ENCODE measurements at places on chromosomes 2 and 18.

DNA sequence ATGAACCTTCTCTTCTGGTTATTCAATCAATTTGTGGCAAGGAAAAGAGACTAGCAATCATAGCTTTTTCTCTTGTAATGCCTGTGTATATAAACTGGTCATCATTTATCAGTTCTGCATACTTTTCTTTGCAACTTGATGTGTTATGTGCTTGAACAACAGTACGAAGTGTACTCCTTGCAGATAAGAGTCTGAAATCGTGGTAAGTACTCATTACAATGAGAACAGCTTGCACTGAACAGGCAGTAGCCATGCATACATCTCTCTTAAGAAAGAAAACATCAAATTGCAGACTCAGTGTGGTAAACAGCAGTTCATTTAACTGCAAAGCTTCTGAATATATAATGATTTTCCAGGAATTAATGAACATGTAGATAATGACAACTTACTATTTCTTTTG lies 64.3 kb downstream of the GREB1L start:
- DNase-seq, result no peak

GRCh38 chr2:186575302-186575701 lies 14.6 kb upstream of the ITGAV start:
- no peak for DNase-seq

DNA sequence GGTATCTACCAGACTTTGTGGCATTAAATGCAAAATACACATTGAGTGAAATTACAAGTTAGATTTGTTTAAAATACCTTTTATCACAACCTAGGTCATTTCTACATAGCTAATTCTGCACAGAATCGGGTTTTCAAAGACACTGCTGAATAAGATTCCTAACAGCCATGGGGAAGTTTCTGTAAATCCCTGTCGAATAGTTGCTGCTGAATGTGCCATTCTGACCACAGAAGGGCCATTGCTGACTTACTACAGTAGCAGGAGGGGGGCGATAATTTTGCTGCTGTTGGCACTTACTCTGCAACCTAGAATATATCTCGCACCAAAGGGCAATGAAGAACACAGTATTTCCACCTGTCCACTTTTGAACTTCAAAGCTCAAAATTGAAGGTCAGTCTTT lies 232.8 kb downstream of the TCF4 start:
- DNase-seq, result no peak

DNA sequence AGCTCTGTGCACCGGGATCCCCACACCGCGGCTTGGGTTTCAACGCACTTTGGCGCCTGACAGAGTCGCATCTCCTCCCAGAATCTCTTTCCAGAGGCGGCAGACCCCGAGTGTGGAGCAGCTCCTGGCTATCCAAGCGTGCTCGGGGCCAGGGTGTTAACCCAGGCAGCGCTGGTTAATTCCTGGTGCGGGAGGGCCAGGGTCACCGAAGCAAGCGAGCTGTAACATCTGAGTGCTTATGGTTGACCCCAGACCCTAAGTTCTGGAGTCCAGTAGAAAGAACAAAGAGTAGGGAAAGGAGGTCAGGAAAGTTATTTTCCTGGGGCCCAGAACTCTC lies 566 bp upstream of the OSR1 start:
- no peak for DNase-seq

DNA sequence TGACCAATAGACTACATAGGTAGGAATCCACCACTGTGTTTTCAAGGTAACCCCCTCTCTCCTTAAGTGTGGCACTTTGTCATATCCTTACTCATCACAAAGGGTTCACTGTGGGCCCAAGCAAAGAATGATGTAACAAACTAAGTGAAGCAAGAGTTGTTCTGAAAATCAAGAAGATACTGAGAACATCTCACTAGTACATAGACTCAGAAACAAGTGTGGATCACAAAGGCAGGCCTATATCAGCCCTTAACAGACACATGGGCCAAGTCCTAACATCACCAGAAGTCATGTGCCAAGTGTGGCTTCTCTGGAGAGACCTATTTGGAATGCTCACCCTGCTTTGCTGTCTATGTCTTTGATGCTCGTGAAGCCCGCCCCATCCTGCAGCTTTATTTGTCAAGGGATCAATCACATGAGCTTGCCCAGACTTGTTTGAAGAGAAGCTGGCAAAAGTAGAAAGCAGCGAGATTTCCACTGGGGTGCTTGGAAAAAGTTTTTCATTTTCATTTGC lies 131.2 kb upstream of the TTC39C start:
- no peak for DNase-seq

DNA sequence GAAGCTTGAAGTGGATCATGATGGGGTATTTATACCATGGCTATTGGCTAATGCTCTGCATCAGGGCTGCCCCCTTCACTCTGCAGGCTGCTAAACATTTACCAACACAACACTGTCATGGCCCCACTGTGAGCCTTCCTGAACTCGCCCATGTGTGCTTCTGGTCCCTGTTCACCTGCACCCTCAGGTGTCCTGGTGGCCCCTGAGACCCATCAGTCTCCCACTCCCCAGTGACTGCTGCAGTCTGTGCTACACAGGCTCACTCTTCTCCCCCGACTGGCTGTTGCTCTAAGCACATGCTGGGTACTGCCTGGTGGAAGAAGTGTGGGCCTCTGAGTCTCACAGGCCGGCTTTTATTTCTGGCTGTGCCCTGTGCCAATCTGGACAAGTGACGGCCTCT lies 183.0 kb upstream of the HS6ST1 start:
- no peak for DNase-seq

DNA sequence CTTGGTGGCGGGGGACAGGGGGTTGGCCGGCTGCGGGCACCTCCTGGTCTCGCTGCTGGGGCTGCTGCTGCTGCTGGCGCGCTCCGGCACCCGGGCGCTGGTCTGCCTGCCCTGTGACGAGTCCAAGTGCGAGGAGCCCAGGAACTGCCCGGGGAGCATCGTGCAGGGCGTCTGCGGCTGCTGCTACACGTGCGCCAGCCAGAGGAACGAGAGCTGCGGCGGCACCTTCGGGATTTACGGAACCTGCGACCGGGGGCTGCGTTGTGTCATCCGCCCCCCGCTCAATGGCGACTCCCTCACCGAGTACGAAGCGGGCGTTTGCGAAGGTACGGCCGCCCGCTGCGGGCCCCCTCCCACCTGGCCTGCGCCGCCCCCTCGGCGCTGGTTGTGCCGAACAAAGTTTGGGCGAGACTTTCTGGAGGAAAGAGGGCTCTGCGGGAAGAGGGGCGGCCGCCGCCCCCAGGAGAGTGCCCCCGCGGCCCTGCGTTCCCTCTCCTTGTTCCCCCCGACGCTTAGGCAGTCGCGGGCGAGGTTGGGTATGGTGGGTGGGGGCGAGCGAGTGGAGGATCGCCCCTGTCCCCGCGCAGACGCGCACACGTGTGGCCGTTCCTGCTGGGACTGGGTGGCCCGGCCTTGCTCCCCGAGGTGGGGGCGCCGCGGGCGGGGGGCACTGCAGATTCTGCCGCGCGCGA lies 866 bp downstream of the CRIM1 start:
- DNase-seq, result no peak

- no peak for DNase-seq
Observed at GRCh38 chr18:29188760-29189159, 1011.8 kb upstream of the CDH2 start.

DNA sequence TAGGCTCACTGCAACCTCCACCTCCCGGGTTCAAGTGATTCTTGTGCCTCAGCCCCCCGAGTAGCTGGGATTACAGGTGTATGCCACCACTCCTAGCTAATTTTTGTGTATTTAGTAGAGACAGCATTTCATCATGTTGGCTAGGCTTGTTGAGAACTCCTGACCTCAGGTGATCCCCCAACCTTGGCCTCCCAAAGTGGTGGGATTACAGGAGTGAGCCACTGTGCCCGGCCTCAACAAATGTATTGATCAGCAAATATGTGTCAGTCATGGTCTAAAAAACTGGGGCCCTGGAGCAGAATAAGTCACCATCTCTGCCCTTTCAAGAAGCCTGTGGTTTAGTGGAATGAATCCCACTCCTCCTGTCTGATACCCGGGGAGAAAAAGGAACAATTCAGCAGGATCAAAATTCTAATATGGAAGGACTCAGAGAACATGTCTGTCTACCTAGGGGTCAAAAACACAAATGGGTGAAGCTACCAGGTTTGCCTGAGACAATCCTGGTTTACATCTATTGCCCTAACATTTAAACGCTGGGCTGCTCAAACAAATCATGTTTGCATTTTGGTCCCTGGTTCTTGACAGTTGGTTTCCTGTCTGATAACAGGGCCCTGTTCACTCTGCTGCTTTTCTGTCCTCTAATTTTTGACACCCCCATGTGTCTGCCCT lies 21.6 kb downstream of the GCKR start:
- no peak for DNase-seq

DNA sequence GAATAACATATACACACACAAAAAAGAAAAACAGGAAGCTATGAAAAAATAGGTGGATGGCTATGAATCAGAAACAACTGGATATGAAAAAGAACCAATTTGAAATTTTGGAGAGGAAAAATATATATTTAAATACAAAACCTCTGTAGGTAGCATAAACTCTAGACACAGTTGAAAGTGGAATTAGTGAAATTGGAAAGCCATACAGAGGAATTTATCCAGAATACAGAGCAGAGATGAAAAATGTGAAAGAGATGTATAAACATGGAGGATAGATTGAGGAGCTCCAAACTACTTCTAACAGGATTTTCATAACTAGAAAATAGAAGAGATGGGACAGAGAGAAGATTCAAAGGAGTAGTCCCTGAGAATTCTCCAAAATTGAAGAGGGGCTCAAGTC lies 168.8 kb downstream of the SEPTIN10 start:
- no peak for DNase-seq

DNA sequence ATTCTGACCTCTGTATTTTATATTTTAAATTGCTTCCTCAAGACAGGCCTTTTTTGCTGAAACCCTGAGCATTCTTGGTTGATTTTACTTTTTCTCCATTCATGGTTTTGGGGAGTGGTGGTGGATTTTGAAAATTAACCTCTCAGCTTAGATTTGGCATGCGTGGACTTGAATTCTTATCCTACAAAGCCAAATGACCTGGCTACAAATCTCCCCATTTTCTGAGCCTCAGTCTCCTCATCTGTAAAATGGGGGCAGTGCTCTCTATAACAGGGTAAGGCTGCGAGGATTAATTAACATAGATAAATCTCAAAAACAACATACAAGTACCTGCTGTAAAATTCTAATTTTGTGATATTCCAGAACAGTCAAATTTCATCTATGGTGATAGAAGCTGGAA lies 103.4 kb upstream of the CDCA7 start:
- no peak for DNase-seq

DNA sequence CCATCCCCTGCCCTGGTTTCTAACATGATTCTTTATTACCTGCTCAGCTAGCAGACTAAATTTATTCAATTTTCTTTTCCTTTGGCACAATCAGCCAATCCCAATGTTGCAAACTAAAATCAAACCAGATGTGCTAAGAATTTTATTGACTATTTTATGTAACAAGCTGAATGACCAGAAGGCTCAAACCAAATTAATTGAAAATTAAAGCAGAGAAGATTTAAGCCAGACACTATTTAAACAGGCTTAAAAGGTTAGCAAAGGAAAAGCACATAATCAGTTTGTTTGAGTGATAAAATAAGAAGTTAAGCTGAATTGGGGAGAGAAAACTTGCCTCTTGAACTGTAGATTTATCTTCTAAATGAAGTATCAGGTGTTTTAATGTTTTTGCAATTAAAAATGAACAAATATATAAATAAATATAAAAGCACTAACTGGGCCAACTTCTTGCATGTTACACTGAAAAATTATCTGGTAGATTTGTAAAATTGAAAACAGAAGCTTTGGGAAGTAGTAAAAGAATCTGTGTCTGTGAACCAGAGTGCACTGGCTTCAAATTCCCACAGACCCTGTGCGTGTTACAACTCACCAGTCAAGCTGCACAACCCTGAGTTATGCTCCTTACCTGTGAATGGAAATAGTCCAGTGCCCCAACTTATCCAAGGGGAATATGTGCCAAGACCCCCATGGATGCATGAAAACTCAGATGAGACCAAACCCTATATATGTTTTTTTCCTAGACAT lies 283.4 kb downstream of the CNTNAP5 start:
- no peak for DNase-seq

DNA sequence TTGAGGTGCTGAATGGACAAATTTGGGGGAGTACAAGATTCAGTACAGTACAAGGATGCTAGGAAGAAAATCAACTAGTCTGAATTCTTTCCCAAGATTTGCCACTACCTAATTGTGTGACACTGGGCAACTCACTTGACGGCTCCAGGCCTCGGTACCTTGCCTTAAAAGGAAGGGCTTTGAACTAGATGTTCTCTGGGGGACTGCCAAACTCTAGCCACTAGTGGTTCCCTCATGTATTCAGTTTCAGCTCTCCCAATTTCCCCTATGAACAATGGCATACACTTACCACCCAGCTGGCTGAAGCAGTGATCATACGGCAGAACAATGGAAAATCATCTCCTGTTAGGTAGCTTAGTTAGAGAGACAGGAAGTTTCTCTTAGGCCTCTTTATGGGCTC lies 73.4 kb downstream of the VWC2L start:
- no peak for DNase-seq

- DNase-seq, result no peak
Observed at GRCh38 chr2:64649013-64649484, 4.7 kb downstream of the SERTAD2 start.

DNA sequence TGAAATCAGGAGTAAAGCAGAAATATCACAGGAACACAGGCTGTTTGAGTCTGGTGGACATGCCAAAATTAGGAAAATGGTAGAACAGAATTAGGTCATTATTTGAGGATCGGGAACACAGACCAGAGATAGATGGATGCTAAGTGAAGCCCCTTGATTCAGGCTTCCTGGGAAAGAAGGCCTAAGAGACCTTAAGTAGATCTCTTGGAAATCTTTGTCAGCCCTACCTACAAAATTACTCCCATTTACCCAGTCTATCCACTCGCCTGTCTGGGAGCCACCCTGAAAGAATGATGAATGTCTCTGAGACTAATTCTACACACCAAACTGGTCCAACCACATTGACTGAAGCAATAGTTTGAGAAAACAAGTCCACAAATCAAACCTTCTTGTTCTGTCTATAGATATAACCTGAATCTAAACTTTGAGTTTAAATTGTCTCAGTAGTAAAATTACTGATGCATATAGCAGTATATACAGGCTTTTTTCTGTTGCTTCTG lies 36.6 kb upstream of the TANK start:
- no peak for DNase-seq
